ENCODE measurements at places on chromosomes 3 and 15.

DNA sequence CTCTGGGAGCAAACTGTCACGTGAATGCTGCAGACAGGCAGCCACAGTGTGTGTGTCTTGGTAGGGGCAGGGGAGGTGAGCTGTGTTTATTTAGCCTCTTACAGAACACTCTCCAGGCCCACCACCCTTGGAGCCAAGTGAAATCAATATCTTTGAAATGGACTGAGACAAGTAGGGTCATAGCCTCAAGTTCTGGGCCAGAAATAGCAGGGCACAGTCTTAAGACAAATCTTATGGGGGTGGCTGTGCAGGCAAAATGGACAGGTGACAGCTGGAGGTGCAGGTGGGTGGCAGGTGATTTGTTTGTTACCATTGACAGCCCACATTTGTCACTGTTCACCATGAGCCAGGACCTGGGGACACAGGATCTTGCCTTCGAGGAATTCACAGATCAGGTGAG is 93.6 kb upstream of the NMNAT3 start:
- no peak for DNase-seq

- DNase-seq: no peak
Measured at GRCh38 chr3:31895471-31895870, 85.6 kb downstream of the OSBPL10 start.

DNA sequence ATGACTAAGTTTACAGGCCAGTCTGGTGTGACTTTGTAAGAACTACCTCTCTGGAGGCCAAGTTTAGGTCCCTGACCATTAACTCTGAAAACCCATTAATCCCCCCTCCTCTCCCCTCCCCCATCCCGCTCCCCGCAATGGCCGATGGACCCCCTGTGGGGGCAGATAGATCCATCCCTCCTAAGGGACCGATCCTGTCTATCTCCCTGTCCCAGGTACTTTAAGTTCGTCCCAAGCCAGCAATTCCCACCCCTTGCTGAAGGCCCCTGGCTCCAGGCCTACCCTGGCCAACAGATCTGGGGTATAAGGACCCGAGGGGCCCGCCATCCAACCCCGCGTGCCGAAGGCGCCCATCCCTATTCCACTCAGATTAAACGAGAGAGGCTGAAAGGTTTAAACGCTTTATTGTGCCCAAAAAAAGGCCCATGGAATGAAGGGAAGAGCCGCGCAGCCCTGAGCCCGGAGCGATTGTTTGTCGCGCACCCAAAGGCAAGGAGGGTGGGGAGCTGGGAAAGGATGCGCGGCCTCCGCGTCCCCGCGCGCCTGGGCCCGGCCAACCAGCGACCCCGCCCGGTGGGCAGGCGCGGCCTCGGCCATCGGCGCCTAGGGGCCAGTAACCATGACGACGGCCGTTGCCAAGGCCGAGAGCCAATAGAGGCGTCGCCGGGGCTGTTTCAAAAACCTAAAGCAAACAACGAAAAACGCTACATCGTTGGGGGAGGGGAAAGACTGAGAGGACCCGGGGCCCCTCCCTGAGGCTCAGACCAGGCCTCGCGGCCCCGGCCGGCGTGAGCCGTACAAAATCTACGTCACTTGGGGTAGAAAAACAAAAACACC is 35.9 kb downstream of the HMCES start:
- no peak for DNase-seq

DNA sequence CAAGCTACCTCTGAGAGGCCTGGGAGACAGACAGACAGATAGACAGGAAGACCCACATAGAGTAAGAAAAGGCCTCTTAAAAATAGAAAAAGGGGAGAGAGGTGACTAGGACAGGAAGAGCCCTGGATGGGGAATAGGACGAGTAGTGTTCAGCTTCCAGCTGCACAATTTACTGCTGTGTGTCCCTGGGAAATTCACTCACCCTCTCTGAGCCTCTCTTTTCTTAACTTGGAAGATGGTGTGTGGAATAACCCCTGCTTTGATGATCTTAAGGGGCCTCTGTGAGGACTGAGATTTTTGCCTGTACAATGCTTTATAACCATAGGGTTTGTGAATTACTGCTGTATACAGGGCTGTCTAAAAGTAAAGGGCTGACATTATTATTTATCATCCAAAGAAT is 37.5 kb downstream of the FEM1B start:
- DNase-seq: no peak

- no peak for DNase-seq
Measured at GRCh38 chr3:28267984-28268849, 26.8 kb downstream of the CMC1 start.

GRCh38 chr3:196547067-196547466 is 21.3 kb downstream of the WDR53 start:
- DNase-seq: no peak

DNA sequence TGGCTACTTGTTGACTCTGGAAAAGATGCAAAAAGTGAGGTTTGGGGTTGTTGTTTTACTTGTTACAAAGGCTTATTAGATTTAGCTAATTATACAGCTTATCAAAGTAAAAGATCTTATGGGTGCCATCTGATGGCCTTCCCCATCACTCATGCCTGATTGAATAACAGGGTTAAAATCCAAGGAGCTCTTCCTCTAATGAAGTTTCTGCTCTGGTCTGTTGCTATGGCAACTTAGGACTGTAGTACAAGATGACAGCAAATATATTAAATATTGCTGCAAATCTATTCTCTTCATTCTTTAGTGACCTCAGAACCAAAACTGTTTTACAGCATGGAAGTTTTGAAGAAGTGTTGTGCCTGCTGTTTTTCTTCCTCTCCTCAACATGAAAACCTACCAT is 45.6 kb upstream of the SRGAP3 start:
- DNase-seq: no peak

GRCh38 chr15:69509131-69509530 is 56.5 kb downstream of the RPLP1 start:
- DNase-seq: no peak

DNA sequence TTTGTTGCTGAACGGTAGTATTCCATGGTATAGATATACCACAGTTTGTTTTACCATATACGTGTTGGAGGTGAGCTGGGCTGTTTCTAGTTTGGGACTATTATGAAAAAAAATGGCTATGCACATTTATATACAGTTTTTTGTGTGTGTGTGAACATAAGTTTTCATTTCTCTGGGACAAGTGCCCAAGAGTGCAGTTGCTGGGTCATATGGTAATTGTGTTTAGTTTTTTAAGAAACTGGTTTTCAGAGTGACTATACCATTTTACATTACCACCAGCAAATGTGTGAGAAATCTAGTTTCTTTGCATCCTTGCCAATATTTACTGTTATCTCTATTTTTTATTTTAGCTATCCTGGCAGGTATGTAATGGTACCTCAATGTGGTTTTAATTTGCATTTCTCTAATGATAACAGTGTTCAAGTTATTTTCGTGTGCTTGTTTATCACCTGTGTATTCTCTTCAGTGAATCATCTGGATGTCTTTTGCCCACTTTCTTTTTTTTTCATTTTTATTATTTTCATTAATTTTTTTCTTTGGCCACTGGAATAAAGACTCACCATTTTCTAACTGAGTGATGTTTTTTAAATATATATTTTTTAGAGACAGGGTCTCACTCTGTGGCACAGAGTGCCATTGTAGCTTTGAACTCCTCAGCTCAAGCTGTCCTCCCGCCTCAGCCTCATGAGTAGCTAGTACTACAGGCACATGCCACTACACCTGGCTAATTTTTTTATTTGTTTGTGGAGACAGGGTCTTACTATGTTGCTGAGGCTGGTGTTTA is 75.3 kb downstream of the ZNF609 start:
- DNase-seq: no peak

- DNase-seq: peak; percentile 73
Measured at GRCh38 chr3:13650210-13651056, 101.5 kb downstream of the FBLN2 start.

DNA sequence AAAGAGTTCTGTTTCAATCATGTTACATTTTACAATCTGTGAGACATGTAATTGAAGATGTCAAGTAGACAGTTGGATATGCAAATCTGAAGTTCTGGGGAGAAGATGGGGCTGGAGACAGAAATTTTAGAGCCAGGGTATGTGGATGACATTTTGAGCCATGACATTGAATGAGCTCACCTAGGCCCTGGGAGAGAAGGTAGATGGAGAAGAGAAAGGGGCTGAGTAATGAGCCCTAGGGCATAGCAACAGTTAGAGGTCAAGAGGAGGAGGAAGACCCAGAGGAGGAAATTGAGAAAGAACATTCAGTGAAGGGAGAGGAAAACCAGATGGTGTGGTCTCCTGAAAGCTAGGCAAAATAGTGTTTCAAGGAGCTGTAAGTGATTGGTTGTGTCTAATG is 15.3 kb downstream of the TMEM266 start:
- no peak for DNase-seq
